Kidney glomerular epithelial cell (primary cell): ENCODE measurements at places on chromosomes 5 and 9.

- DNase-seq: no peak
Observed at GRCh38 chr5:148085310-148085709, 21.5 kb downstream of the SPINK5 start.

- DNase-seq: no peak
Observed at GRCh38 chr5:82278711-82279370, 687 bp upstream of the RPS23 start.

GRCh38 chr5:27034565-27034964 is 3.8 kb downstream of the CDH9 start:
- no peak for DNase-seq

GRCh38 chr5:574906-575305 is 37.2 kb upstream of the CEP72 start:
- DNase-seq: no peak

GRCh38 chr5:159005062-159005461 is 94.7 kb downstream of the EBF1 start:
- DNase-seq: no peak
